Breast epithelium (tissue), 4 donors: ENCODE measurements at places on chromosomes 7 and 10.

GRCh38 chr7:75660566-75661215, 78.0 kb downstream of the HIP1 start:
- no peak for DNase-seq

DNA sequence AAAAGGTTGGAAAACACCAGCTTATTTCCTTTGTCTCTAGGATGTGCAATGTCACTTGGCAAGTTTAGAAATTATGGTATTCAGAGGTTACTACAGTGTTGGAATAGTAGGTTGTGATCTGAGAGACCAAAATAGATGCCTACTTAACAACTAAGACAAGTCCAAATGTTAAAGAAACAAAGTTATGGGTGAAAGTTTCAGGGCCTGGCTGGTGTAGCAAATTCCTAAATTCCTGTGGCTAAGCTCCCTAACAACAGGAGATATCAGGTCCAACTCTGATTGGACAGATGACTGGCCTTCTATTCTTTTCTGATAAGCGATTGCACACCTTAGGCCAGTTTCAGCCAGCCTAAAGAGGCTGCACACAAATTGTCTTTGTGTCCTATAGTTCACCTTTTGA, 873.5 kb downstream of the REEP3 start:
- DNase-seq = no peak

DNA sequence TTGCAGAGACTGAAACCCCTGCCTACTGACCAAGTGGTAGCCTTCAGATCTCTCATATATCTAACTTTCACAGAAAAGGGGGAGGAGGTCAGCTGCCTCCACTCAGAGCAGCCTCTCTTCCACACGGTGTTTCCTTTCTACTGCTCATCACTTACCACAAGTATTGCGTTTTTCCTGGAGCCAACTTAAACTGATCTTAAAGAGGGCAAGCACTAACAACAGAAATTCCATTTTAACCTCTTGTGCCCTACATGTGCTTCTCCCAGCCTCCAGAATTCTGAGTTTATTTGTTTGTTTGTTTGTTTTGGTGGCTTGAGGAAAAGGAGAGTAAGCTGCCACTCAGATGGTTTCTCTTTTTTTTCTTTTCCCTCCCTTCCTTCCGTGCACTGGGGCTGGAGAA, 19.1 kb downstream of the SKIDA1 start:
- no peak for DNase-seq

GRCh38 chr10:108850138-108850854, 1073.0 kb downstream of the XPNPEP1 start:
- no peak for DNase-seq

- DNase-seq = no peak
Observed at GRCh38 chr10:113661332-113661731, 2.5 kb downstream of the NRAP start.
